ENCODE measurements at places on chromosomes 1 and 21.

DNA sequence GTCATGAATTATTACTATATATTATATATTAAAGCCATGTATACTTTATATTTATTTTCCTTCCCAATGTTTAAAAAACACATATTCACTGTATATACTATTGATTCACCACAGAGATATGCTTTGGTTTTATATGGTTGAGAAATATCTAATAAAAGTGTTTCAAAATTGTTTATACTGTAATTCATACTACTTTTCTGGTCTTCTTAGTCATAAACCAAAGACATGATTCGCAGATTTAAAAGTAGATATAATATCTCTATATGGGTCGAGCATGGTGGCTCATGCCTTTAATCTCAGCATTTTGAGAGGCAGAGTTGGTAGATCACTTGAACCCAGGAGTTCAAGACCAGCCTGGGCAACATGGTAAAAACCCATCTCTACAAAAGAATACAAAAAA lies 738.4 kb downstream of the USP25 start:
- DNase-seq = no peak

DNA sequence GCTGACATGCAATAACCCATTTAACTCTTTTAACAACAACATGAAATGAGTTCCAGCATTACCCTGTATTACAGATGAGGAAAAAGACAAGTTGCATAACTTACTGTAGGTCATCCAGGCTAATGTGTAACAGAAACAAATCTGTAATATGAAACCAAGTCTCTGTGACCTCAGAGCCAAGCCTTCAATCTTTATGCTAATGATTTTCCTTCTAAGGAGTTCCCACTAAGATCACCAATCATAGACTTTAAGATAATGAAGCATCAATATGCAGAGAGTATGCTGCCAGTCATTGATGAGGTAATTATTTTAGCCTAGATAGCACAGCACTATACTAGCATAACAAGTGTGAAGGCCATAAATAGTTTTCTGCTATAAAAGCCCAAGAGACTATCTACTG lies 35.6 kb upstream of the RNPC3 start:
- DNase-seq = no peak

DNA sequence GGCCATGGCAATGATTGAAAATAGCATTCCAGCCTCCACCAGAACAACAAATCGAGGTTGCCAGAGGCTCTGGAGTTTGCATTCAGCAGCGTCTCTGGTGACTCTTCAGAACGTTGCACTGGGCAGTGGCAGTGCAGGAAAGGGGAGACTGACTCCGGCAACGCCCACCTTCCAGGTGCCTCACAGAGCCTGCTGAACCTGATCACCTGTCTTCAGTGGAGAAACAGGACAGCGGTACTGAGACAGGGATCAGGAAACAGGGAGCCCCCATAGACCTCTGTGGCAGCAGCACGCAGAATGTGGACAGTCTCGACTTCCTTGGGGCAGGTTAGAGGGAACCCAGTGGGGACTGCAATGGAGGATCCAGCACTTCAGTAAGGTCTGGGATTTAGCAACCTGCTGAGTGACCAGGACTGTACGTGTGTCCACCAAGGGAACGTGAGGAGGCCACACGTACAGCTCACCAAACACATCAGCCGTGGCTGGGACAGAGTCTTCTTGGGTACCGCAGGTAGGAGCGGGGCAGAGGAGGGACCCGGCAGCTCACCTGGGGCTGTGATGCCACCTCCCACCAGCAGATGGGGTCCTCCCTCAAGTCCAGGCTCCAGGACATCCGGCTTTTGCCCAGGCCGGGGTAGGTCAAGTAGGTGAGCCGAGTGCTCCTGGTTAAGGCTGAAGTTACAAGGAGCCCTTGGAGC lies 128.6 kb downstream of the PRDM2 start:
- peak; percentile 73 for DNase-seq

- no peak for DNase-seq
These were observed 17.1 kb upstream of the FMO4 start for GRCh38 chr1:171296897-171297296.

- no peak for DNase-seq
These were observed 169.3 kb downstream of the ZBTB18 start for GRCh38 chr1:244220410-244220809.

DNA sequence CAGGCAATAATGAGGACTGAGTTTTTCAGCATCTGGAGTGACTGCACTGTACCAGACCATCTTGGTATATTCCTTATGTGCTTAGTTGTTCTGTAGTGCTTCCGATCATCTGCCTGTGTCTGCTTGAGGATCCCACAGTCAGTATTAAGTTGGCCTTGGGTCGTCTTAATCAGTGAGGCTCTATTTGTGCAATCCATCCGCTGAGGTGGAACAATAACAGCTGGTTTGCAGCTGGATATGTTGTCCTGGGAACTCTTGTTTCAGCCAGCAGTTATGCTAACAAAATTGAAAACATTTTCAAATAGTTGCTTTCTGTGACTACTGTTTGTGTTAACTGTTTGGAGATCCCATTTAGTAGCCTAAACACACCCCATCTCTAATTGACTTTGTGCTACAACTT lies 73.7 kb downstream of the LAMC1 start:
- no peak for DNase-seq

DNA sequence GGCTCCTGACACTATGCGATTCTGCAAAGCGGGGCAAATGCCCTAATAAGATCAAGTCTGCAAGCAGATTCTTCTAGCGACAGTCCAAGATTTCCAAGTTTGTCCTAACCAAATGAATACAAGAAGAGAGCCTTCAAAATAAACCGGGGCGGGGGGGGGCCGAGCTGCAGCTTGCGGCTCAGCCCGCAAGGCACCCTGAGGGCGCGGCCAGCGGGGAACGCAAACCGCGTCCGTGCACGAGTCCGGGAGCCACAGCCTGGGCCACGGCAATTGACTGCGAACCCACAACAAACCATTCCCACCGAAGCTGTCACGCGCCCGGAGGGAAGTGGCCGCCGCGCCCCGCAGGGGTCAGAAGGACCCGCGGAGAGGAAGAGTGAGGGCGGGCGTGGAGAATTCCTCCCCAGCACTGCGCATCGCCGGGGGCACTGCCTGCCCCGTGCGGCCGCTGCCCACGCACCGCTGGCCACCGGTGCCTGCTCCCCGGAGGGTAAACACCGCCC lies 687 bp downstream of the TGFBR3 start:
- peak; percentile 45 for DNase-seq

DNA sequence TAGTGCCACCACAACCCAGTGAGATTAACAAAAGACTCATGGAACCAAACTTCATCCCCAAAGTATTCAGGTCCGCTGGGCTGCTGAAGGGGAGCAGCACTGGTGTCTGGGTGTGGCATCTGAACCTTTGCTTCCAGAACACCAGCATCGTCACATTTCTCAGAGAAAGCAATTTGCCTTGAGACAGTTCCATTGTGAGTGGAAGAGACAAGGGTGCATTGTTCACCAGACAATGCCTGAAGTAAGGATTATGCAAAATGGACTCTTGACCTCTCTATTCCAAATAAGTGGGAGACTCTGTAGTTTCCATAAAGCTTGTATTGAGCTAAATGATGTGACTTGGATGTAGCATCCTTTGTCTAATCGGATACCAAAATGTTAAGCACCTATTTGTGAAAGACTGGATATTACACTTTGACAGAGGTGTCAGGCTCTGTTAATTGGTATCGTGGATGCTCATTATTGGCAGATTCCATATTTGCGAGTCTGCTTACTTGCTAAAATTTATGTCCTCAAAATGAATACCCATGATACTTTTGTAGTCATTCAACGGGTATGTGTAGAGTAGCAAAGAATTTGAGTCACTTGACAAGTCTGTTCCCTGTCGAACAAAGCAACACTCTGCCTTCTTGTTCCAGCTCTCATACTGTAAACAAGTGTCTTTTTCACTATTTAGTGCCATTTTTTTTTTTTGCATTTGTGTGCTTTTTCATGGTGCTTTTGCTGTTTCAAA lies 75.6 kb downstream of the MRPS6 start:
- DNase-seq = no peak

Measured in NCI-H146 (cell line).